Activated T-cell treated with anti-CD3 and anti-CD28 coated beads for 4 hours (primary cell): ENCODE measurements at places on chromosomes 13 and 19.

DNA sequence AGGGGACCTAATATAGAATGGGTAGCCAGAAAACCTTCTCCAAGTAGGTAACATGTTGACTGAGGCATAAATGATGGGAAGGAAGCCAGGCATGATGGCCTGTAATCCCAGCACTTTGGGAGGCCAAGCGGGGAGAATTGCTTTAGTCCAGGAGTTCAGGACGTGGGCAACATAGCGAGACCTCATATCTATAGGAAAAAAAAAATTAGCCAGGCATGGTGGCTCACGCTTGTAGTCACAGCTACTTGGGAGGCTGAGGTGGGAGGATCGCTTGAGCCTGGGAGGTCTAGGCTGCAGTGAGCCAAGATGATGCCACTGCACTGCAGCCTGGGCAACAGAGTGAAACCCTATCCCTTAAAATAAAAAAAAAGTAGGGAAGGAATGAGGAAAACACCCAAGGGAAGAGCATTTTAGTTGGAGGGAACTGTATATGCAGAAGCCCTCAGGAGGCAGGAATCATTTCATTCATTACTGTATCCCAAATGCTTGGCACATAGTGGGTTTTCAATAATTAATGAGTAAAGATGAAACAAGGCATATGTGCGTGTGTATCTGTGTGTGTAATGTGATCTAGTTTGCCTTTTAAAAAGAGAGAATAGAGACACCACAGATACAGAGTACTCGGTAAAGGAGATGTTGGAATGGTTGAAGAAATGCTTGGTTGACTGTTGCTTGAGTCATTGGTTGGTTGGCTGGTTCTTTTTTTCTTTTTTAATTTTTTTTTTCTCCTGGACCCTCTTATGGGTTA, 2.2 kb upstream of the NUP62 start:
- DNase-seq = no peak

GRCh38 chr13:20840568-20840967, 62.0 kb downstream of the XPO4 start:
- no peak for DNase-seq

- no peak for DNase-seq
These were observed 227.8 kb downstream of the ENOX1 start for GRCh38 chr13:43558939-43559338.

GRCh38 chr13:36665630-36666029, 8.2 kb upstream of the SERTM1 start:
- no peak for DNase-seq

- DNase-seq = no peak
These were observed 171.6 kb downstream of the MTUS2 start for GRCh38 chr13:28991764-28992163.

- no peak for DNase-seq
These were observed 2.2 kb downstream of the NDFIP2 start for GRCh38 chr13:79483086-79483706.

DNA sequence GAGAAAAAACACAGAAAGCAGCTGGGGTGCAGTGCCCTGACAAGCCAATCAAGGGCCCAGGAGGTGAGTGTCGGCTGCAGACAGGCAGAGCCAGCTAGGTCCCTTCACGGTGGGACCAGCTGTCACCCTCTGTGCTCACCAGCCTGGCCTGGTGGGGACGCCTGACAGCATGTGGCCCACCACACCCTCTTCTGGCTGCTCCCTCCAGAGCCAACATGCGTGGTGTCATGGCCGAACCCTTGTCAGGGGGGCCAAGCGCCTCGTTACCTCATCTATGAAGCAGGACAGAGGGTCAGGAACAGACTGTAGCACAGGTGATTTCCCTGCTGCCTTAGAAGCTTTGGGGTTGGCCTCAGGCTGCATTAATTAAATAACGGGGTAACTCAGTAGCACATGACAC, 40.0 kb upstream of the ISYNA1 start:
- DNase-seq = no peak

GRCh38 chr13:76693086-76693485, 193.1 kb downstream of the KCTD12 start:
- DNase-seq = no peak

- DNase-seq = no peak
These were observed 45.4 kb downstream of the PEPD start for GRCh38 chr19:33476151-33476707.

DNA sequence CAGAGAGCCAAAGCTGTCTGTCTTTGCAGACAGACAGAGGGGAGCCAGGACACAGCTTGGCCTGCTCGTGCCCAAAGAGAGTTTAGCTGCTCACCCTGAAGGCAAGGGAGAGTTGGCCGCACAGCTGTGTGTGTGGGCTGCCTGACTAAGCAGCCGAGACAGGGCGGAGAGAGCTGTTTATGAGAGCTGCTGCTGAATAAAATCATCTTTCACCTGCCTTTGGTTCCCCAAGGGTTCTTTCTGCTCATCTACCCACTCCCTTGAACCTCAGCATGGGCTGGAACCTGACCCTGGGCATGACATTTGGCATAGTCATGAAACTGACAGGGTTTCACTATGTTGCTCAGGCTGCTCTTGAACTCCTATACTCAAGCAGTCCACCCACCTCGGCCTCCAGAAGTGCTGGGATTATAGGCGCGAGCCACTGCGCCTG, 98.2 kb downstream of the RBM26 start:
- no peak for DNase-seq

DNA sequence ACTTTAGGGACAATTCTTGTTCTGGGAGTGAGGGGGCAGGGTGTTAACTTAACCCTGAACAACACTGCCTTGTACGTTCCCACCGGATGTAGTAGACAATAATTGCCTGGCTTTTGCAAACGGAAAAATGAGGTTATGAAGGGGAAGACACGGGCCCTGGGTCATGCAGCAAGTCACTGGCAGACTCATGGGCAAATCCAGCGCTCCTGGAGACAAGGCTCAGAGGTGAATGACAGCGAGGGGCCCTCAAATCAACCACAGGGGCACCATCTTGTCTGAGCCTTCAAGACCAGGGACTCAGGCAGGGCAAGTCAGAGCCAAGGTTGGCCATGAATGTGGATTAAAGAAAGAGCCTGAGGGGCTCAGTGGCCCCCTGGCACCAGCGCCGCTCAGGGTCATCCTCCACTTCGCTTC, 2.8 kb downstream of the RASA3 start:
- no peak for DNase-seq

DNA sequence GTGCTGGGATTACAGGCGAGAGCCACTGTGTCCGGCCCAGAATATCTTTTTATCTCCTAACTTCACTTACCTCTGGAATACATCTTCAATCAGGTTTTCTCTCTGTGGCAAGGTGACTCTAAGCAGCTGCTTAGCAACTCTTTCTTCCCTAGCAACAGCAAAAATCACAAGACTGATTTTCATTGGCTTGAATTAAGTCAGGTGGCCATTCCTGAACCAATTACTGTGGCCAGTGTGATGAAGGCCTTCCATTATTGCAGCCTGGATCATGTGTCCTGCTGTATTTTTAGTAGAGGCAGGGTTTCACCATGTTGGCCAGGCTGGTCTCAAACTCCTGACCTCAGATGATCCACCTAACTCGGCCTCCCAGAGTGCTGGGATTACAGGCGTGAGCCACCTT, 9.0 kb upstream of the LTBP4 start:
- DNase-seq = no peak

- DNase-seq = no peak
These were observed 56.5 kb downstream of the CDK8 start for GRCh38 chr13:26310470-26310869.

DNA sequence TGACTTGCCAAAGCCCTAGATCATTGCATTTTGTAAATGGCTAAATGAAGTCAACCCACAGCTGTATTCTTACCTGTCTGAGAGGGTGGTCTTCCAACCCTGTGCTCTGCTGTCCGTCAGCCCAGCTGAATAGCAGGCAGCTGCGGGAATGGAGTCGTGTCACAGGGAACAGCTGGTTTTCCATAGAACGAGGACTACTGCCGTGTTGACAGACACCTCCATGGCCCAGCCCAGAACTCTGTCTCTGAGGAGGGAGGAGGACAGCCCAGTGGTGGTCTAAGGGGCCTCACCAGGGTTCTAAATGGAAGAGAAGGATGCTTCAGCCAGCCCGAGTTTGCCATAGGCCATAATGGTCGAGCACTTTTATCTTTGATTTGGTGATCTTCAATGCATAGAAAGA, 110.7 kb downstream of the SLC7A1 start:
- no peak for DNase-seq

DNA sequence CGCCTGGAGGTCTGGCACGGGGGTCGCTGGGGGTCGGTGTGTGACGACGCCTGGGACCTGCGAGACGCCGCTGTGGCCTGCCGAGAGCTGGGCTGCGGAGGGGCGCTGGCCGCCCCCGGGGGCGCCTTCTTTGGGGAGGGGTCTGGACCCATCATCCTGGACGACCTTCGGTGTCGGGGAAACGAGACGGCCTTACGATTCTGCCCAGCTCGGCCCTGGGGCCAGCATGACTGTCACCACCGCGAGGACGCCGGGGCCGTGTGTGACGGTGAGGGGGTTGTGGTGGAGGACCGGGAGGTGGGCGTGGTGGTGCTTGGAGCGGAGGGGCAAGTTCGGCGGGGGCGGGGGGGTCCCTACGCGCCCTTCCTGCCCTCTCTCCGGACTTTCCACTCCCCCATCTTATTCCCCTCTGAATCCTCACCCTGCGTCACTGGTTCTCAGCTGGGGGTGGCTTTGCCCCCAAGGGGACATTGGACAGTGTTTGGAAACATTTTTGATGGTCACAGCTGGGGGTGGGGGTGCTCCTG, 5.5 kb downstream of the SSC5D start:
- DNase-seq = no peak

DNA sequence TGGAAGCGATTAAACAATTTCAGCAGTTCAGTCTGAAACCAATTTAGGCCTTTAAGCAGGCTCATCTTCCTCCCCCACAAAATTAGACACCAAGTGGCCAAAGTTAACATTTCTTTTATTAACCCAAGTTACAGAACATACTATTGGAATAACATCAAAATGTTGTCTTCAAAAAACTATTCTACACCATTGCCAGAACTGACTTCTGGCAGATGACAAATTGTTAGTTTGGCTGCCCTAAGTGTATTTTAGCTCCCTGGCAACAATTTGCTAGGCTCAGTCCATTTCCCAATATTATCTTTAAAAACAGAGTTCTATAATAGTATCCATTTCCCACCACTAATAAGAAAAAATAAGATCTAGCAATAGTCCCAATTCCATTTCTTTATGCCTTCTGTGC, 107.8 kb downstream of the SGCG start:
- DNase-seq = no peak

- no peak for DNase-seq
These were observed 35.6 kb upstream of the ZNF507 start for GRCh38 chr19:32309711-32310390.

DNA sequence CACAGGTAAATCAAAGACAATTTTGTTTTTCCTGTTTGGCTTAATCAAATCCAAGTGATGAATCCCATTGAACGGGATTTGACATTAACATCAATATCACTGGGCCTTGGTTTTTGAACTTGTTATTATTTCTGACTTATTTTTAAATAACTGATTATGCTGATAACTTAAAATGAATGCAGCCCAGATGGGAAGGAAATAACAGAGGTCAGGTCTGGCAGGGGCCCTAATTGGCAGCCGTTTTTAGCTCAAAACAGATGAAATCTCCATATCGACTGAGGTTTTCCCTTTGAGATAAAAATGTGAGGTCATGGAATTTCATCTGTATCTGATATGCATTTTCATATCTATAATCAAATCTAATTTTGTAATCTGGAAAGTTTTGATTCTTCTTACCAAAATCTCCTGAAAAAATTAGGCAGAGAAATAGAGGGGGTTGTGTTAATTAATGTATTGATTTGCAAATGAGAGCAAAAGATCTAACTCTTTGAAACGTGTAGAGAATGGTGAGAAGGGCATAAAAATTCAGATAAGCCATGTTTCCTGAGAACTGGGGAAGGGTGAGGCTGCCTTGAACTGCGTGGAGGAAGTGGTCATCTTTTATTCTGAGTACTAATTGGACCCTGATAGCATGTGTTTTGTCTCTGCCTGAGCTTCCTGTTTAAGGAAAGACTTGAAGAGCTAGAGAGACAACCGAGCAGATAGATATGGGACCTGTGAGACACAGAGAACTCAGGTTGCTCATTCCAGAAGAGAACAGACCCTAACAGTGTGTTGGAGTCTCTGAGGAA, 98.2 kb upstream of the C1QTNF9B start:
- DNase-seq = no peak

DNA sequence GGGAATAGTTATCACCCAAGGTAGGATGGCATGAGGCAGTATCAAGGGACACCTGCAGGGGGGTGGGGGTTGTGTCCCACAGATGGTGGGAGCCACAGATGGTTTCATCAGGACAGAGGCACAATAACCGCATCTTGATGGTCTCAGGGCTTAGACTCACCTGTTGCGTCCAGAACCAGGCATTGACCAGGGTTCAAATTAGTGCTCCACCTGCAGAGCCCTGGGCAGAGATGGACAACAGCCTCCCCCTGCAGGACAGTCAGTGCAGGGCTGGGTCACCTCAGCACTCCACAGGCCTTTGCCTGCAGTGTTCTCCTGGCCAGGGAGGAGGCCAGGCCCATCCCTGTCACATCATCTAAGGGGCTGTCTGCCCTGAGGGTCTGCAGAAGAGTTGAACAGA, 14.5 kb upstream of the CEACAM1 start:
- no peak for DNase-seq

DNA sequence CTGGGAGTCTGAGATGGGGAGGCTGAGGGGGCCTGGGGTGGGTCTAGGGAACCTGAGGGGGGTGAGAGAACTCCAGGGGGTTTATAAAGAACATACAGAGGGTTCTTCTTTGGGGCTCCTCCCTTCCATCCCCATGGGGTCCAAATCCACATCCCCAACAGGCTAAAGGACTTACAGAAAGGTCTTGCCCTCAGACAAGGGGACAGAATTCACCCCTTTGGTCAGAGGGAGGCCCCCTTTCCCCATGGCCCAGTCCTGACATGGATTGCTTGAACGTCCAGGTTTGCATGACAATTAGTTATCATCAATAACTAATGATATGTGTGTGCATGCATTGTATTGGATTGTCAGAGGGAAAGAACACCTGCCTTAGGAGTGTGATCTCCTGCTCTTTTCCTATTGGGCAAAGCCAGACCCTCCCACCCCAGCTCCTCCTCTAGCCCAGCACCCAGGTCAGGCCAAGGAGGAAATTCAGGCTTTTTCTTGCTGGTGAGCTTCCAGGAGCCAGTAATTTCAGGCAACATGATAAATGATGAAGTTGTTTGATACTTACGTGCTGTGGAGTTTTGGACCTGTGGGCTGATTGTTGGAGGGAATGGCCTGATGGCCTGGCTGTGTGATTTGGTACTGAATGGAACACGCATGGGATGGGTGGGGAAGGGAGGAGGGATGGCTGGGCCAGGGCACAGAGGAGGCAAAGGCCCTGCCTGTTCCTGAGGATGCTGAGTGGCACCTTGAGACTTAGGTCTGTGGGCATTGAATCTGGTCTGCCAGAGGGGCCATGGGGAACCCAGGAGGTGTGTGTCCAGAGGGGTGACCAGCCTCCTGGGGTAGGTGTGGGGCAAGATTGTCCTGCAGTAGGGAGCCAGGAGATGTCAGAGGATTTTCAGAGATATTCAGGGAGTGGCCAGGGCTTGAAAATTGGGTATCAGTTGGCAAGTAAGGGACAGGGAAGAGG, 1.1 kb downstream of the KLHL26 start:
- no peak for DNase-seq
